ENCODE measurements at places on chromosomes 16 and 17.

DNA sequence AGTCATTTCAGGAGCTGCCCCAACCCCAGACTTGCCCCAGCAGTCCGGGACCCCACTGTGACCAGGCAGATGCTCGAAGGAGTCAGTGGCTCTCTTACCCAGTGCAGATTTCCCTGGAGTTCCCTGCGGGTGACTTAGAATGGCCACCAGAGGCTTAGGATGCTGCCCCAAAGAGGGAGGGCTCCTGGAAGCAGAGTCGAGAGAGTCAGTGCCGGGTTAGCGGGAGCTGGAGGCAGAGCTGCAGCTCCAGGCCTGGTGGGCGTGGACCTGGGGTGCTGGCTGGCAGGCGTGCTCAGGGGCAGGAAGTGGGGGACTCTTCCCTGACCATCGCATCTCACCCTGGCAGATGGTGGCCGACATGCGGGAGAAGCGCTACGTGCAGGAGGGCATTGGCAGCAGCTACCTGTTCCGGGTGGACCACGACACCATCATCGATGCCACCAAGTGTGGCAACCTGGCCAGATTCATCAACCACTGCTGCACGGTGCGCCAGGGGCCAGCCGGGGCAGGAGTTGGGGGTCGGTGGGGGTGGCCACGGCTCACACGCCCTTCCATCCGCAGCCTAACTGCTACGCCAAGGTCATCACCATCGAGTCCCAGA is 1.6 kb upstream of the HSD3B7 start:
- no peak for DNase-seq

- DNase-seq = no peak
These were observed 46.3 kb downstream of the CYB5D2 start for GRCh38 chr17:4189280-4189679.

DNA sequence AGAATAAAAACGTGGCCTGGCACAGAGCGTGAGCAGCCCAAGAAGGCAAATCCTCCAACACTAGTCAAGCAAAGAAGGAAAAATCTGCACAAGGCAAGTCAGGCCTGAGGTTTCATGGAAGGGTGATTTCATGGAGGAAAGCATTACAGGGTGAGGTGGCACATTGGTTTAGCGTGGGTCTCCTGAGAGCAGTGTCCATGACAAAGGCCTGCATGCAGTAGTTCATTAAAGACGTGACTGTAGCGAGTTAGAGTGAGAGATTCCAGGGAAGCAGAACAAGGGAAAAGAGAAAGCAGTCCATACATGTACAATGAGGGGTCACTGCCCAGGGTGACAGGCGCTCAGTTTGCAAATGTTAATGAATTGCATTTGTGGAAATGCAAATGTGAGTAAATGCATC is 285.0 kb upstream of the ERCC4 start:
- no peak for DNase-seq

GRCh38 chr17:77999413-78000173 is 41.1 kb downstream of the TNRC6C start:
- DNase-seq = no peak

- DNase-seq = no peak
These were observed 42.6 kb downstream of the ABCA9 start for GRCh38 chr17:69018022-69018615.

DNA sequence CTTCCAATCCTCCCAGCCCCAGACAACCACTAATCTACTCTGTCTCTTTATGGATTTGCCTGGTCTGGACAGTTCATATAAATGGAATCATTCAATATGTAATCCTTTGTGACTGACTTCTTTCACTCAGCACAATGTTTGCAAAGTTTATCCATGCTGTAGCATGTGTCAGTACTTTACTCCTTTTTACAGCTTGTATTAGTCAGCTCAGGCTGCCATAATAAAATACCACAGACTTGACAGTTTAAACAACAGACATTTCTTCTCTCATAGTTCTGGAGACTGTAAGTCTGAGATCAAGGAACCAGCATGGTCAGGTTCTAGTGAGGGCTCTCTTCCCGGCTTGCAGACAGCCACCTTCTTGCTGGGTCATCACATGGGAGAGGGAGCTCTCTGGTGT is 41.3 kb downstream of the GPRC5B start:
- no peak for DNase-seq

DNA sequence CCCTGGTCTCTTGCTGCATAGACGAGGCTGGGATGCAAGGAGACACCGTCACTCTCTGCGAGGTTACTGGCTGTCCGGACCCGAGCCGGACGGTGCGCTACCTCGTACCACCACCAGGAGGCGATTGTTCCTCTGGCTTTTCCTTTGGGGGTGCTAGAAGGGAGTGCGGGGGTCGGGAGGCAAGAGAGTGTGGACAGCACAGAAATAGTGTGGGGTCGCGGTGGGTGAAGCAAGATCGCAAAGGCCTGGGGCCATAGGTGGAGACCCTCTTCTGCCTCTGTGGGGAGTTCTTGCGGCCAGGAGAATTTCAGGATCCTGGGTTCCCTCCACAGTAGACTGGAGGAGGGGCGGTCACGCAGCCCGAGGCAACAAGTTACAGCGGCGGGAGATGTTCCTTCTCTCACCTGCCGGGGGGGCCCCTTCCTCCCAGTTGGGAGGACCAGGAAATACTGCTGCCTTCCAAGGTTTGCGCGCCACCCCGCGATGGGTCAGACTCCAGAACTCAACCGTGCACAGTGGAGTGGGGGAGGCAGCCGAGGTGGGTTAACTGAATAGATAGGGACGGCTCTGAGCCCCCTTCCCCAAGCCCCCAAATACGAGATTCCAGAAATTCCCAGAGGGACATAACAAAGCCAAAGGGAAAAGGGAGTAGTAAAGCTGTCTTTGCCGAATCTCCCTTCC is 6.9 kb downstream of the PHOSPHO1 start:
- peak; percentile 87 for DNase-seq

- no peak for DNase-seq
These were observed 38.3 kb downstream of the SCPEP1 start for GRCh38 chr17:57016071-57016763.

GRCh38 chr17:3826191-3826590 is 19.9 kb downstream of the NCBP3 start:
- DNase-seq = no peak

DNA sequence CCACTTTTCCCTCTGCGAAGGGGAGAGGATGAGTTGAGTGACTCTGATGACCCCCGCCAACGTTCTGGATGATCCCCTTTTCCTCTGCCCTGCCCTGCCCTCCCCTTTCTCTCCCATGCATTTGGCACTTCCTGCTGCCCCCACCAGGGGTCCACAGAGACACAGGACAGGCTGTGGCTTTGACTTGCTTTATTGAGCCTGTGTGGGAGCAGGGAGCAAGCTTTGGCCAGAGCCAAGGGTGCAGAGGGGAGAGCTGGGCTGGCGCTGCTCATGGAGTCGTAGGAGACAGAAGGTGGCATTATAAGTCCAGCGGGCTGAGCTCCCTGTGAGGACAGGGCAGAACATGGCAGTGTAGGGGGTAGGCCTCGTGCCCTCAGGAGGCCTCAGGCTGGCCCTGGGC is 1.6 kb downstream of the PPY start:
- peak; percentile 80 for DNase-seq

DNA sequence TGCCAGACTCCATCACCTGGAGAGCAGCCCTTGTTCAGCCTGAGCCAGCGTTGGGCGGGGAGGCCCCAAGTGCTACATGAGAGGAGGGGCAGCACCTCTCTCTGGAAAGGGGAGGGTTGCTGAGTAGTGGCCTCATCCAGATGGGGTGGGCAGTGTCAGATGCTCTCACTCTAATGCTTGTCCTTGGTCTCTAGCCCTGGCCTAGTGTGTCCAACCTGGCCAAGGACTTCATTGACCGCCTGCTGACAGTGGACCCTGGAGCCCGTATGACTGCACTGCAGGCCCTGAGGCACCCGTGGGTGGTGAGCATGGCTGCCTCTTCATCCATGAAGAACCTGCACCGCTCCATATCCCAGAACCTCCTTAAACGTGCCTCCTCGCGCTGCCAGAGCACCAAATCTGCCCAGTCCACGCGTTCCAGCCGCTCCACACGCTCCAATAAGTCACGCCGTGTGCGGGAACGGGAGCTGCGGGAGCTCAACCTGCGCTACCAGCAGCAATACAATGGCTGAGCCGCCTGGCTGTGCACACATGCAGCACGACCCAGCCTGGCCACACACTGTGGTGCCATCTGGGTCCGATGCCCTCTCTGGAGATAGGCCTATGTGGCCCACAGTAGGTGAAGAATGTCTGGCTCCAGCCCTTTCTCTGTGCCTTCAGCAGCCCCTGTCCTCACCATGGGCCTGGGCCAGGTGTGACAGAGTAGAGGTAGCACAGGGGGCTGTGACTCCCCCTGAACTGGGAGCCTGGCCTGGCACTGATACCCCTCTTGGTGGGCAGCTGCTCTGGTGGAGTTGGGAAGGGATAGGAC is 4.3 kb downstream of the CTRL start:
- no peak for DNase-seq

DNA sequence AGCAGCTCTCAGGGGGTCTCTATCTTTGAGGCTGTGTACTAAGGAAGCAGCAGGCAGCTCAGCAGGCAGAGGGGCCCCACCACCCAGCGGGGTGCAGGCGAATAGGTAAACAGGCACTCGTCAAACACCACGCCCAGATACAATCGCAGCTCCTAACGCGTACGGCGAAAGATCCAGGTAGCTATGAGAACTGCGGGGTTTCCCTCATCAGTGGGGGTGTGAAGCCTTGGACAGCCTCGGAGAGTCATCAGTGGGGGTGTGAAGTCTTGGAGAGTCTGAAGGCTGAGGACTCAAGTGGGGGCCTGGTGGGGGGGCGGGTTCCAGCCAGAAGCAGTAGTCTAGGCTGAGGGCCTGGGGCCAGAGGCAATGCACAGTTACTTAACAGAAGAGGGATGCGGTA is 69.0 kb downstream of the RTN4RL1 start:
- DNase-seq = no peak

GRCh38 chr17:10773391-10773790 is 30.5 kb downstream of the TMEM238L start:
- no peak for DNase-seq

GRCh38 chr17:78610951-78611511 is 33.8 kb upstream of the DNAH17 start:
- DNase-seq = no peak

GRCh38 chr17:17200831-17201230 is 5.3 kb downstream of the PLD6 start:
- no peak for DNase-seq

DNA sequence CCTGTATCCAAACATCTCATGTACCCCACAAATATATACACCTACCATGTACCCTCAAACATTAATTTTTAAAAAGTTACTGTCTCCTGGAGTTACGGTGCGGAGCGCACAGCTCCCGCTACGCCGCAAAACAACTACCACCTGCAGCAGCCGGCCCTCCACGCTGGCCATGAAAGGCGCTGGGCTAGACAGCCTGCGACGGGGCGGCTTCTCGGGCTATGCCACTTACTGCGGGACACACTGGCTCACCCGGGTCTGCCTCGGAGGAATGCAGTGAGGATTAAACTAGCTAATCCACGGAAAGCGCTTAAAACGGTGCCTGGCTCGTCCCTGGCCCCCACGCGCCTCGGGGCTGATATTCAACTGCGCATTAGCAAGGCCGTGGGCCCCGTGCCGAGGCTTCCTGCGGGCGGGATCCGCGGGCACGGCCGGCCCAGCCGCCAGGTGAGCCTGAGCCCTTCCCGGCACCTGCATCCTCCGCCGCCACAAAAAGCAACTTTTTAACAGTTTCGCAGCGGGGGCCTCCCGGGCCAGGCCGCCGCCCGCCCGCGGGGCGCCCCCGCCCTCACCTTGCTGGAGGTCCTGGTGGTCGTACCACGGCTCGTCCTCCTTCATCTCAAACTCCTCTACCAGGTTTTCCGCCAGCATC is 633 bp downstream of the CDR2 start:
- peak; percentile 50 for DNase-seq

DNA sequence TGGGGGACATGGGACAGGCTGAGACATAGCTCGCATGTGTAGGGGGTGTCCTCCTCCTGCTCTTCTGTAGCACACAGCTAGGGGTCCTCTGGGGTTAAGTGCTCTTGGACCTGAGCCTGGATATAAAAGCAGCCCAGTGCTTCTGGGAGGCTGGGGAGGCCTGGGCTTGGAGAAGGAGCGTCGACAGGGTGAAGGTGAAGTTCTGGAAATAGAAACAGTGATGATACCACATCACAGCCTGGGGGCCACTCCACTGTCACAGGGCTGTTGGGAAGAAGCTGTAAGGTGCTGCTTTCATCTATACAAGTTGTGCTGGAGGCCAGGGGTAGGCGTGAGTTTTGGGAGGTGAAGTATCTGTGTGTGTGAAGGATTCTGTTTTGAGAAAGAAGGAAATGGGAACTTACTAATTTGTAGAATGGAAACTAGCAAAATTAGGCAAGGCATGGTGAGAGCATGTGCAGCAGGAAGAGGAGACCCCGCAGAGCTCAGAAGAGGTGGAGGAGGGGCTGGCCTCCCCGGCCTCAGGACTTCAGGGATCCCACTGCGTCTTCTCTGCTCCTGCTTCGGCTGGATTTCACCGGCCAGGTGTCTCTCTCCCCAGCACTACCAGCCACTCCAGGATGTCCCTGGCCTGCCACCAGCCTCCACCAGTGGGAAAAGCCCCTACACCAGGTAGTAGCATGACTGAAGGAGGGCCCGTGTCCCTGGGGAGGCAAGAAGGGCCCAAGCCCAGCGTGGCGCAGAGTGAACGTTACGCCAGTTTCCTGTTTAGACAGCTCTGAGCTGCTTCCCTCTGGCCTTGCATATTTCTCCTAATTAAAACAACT is 19.4 kb downstream of the PLCG2 start:
- no peak for DNase-seq

DNA sequence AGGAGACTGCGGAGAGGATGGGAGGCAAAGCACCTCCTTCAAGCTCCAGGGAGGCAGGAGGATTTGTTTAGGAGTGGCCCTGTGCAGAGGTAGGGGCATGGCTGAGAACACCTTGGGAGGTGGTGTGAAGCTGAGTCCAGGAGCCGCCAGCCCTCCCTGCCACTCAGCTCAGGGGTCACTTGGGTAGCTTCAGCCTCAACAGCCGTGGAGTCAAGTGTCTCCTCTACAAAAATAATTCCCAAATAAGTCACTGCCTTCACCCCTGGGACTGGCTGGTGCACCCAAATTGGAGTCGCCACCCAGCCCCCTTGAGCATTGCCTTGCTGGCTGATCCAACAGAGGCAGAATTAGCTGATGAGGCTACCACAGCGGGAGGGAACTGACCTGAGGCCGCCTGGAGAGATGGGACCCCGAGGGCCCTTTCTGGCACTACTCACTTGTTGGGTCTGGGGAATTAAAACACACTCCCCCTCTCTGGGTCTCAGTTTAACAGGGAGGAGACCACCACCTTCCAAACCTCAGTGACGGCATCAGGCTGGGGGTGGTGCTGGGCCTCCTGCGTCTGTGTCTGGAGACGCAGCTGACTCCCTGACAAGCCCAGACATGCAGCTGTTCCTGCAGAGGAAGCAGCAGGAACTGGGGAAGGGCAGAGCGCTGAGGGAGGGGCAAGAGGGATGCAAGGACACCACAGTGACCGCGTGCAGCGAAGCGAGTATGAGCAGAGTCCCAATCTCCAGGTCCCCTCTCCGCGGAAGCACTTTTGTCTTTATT is 87.9 kb upstream of the TOB1 start:
- DNase-seq = peak; percentile 63

DNA sequence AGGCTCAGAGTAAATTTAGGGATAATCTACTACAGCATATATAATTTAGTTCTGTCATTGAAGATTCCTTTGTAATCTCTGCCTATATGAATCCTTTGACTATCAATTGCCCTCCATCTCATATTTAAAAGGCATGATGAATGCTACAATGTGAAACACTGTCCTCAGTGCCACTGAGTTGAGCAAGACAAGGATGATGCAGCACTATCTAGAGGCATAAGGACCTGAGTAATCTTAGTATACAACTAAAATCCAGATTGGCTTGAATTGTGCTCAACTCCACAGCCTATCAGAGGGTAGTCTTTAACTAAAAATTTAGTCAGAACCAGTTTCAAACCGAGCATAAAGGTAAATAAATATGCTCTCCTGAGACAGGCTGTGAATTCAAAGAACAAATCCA is 11.6 kb upstream of the STRADA start:
- DNase-seq = no peak
